NCI-H345 (cell line): ENCODE measurements at places on chromosomes 1 and 21.

DNA sequence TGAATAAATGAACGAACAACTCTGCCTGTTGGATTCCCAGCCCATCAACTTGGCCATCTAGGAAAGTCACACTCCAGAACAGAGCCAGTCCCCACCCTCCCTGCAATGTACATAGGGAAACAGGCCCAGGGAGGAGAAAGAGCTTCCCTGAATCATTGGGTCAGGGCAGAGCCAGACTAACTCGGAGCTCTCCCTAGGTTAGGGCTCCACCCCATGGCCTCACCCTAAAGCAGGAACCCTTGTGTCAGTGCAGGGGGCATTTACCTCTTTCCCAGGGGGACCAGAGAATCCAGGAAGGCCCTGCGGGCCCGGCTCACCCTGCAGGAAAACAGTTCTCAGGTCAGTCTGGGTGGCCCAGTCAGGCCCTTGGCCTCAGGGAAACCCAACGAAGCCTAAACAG lies 11.6 kb downstream of the COL9A2 start:
- DNase-seq, result no peak

GRCh38 chr1:56045062-56045461 lies 534.3 kb downstream of the PLPP3 start:
- no peak for DNase-seq

DNA sequence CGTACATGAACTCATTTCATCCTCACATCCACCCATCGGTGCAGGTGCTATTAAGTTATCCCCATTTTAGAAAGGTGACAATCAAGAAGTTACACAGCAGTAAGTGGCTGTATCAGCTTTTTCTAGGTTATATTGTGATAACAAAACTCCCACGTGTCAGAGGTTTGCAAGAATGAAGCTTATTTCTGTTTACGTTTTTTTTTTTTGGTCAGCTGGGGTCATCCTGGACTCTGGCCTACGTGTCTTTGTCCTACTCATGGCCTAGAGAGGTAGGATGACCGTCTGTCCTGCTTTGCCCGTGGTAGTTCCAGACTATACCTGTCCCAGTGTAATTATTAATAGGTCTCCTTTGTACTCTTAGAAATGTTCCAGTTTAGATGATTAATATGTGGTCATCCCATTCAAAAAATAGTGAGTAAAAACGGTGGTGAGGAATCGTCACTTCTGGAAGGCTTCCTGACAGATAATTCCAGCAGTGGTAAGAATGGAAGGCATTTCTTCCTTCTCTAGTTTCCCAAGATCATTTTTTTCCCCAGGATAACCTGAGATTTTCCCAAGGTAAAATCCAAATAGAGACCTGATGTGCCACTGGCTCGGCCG lies 64.2 kb upstream of the KIF26B start:
- DNase-seq, result no peak

- DNase-seq, result no peak
These were observed 26.6 kb upstream of the COL18A1 start for GRCh38 chr21:45378258-45378966.

GRCh38 chr1:91643431-91643830 lies 142.8 kb downstream of the CDC7 start:
- DNase-seq, result no peak
